ENCODE measurements at places on chromosomes 16 and 17.

GRCh38 chr16:450785-451512 is 25.5 kb downstream of the RAB11FIP3 start:
- peak; percentile 35 for DNase-seq

DNA sequence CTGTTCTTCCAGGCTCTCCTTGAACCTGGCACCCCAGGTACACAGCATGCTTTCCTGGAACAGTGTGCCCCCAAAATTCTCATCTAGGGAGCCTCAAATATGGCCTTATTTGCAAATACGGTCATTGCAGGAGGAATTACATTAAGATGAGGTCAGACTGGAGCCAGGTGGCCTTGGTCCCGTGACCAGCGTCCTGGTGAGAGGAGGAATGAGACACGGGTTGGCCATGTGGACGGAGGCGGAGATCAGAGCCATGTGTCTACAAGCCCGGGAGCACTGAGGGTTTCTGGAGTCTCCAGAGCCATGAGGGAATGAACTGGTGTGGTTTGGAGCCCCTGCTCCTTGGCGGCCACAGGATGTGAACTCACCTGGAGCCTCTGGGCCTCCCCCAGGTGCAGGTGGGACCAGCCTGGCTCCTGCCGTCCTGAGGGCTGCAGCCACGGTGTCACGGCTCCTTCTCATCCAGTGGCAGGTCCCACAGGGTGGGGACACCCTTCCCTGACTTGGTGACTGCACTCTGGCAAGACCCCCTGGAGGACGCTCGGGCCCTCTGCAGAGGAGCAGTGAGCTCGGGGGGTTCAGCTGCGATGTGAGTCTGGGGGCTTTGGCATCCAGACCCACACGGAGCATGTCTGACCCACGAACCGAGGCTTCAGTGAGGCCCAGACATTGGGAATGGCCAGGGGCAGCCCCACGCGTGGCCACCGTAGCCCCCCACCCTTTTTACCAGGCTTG is 21.8 kb upstream of the GNG13 start:
- DNase-seq, result peak; percentile 2

DNA sequence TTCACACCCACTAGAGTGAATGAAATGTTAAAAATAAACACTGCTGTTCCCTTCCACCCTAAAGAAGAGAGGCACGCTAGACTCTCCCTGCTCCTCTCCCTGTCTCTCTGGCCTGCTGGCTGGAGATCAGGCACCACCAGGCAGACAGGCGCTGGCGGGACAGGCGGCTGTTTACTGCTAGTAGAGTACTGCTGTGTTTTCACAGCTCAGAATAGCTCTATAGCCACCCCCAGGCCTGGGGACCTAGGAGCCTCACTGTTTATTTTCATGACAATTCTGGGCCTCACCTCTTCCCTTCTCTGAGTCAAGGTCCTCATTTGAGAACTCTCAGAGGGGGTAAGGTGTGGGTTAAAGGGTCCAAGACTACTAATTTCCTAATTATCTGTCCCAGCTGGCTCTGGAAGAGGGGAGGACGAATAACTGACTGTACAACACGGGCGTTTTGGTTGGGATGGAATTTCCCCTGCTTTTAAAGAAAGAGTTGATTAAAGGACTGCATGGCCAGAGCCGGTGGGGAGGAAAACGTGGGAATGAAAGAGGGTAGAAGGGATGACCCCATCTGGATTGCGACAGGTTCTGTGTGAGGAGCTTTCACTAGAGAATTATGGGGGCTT is 9.0 kb upstream of the G6PC1 start:
- peak; percentile 40 for DNase-seq

GRCh38 chr16:11094857-11095565 is 150.6 kb downstream of the CLEC16A start:
- no peak for DNase-seq

DNA sequence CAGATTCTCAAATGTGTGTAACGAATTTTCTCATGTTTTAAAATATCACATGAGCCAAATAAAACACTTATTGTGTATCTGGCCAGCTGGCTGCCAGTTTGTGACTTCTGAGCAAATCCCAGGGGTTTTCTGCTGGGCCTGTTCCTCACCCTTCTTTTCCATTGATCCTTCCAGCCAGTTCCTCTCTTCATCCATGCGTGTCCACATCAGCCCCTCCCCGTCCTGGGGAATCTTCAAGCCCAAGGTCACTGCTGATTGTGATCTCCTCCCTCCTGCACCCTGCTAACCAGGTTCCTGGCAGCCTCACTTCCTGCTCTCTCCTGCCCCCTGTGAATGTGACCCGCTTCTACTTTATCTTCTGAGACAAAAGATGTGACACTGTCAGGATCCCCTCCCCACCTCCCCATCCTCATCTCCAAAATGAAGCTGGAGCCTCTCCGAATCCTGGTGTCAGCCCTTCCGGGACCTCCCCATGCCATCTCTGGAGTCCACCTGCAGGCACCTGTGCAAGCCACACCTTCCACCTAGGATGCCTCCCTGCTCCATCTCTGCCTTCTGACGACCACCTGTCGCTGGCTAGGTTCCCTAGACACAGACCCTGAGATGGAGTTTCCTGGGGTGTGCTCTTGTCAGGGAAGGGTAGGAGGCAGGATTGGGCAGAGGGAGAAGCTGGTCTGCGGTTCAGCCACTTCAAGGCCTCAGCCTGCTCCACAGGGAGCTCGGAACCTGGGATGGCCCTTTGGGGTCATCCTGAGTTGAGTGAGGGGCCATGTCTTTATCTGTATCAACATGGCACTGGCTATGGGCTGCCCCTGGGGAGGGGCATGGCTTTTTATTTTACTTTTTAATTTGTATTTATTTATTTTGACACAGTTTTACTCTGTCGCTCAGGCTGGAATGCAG is 205.1 kb downstream of the KATNIP start:
- DNase-seq, result no peak

GRCh38 chr17:77001487-77001886 is 133.3 kb downstream of the MGAT5B start:
- no peak for DNase-seq

GRCh38 chr17:50953831-50954601 is 87.9 kb upstream of the TOB1 start:
- DNase-seq, result peak; percentile 47

- DNase-seq, result no peak
Measured at GRCh38 chr16:76862901-76863300, 328.1 kb upstream of the MON1B start.
